Left ventricle myocardium inferior (tissue), 1 donor: ENCODE measurements at places on chromosomes 12 and 14.

GRCh38 chr12:113196990-113197389 is 11.5 kb downstream of the RITA1 start:
- peaks cover 31% of the 10 kb centered on the region for H3K4me1 ChIP-seq
- no peak overlapping the region for H3K4me3 ChIP-seq
- H3K27me3 ChIP-seq = no peaks in the 10 kb centered on the region
- DNase-seq = peak; percentile 58
- no peak overlapping the region for H3K27ac ChIP-seq
- H3K36me3 ChIP-seq = peaks cover 4% of the 10 kb centered on the region

GRCh38 chr12:67483871-67484554 is 164.5 kb upstream of the DYRK2 start:
- H3K4me1 ChIP-seq = peaks cover 16% of the 10 kb centered on the region
- no peak overlapping the region for H3K4me3 ChIP-seq

DNA sequence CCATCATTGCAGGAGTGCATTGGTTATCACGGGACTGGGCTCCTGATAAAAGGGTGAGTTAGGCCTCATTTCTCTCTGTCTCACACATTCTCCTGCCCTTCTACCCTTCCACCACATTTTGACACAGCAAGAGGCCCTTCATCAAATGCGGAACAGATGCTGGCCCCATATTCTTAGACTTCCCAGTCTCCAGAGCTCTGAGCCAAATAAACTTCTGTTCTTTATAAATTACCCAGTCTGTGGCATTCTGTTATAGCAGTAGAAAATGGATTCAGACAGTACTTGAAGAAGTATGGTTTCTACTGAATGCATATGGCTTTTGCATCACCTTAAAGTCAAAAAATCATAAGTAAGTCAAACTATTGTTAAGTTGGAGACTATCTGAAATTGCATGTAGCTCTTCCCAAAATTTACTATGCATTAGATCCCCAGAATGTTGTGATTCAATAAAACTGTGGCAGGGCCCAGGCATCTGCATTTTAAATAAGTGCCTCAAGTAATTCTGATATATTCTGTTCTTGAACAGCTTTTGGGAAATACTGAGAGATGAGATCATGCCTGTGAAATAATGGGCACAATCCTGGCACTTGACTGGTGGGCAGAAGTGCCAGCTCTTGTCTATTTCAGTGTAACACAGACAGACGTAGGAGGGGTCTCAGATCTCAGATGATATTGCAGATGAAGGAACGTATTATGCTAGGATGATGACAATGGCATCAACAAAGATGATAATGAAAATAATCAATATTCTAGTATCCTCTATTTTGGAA is 68.2 kb downstream of the E2F7 start:
- H3K27me3 ChIP-seq = no peaks in the 10 kb centered on the region
- no peak for DNase-seq
- no peak overlapping the region for H3K27ac ChIP-seq
- H3K4me1 ChIP-seq = no peaks in the 10 kb centered on the region

GRCh38 chr12:14993537-14994266 is 20.9 kb downstream of the PDE6H start:
- H3K36me3 ChIP-seq = no peaks in the 10 kb centered on the region
- no peaks in the 10 kb centered on the region for H3K27me3 ChIP-seq
- peaks cover 15% of the 10 kb centered on the region for H3K4me1 ChIP-seq

GRCh38 chr12:8108808-8109398 is 14.5 kb upstream of the CLEC4A start:
- H3K27ac ChIP-seq = no peak overlapping the region
- DNase-seq = peak; percentile 66
- no peaks in the 10 kb centered on the region for H3K27me3 ChIP-seq
- no peak overlapping the region for H3K4me3 ChIP-seq
